ENCODE measurements at places on chromosomes 11 and 22. TPM values are rescaled to one million over a fixed set of nuclear protein-coding genes. Genes with fewer than 3 reads are reported as not detected.

- no peak for DNase-seq
Measured at GRCh38 chr11:117676501-117676900, 120.5 kb downstream of the DSCAML1 start.

CSRP3 gene
- not detected for total RNA-seq

GRCh38 chr11:3367221-3367620 is 11.7 kb downstream of the ZNF195 start:
- no peak for DNase-seq

GRCh38 chr22:29964776-29965175 is 81.8 kb downstream of the MTMR3 start:
- DNase-seq = no peak

DNA sequence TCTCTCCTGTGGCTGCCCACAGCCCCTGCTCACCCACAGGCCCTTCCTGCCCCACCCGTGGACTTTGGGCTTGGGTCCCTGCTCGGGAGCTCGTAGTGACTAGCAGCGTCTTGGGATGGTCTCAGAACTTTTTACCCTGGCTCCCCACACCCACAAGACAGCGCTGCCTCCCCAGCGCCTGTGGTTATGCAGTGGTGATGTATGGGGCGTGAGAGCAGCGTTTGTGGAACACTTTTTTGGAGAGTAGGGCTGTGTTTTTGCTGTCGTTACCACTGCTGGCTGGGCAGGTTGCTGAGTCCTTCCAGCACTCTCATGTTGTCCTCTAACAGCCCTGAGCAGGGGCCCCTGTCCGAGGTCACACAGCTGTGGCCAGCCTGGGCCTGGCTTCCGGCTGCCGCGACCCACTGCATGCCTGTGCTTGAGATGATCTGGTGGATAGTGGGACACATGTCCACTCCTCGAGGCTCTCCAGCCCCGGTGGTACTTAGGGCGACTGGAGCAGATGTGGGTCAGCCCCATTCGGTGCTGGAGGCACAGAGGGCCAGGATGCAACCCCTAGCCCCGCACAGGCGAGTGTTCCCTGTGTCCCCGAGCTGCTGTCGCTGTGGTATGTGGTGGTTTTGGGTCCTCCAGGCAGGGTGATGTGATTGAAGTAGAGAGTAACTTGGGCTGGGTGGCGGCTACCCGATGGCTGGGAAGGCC is 7.1 kb upstream of the GRAMD4 start:
- DNase-seq = peak; percentile 69

NPAS4 gene
- 0.67 TPM for total RNA-seq

GRCh38 chr11:113673550-113674396 is 32.3 kb downstream of the TMPRSS5 start:
- DNase-seq = no peak

SLC5A12 gene
- total RNA-seq = not detected

DNA sequence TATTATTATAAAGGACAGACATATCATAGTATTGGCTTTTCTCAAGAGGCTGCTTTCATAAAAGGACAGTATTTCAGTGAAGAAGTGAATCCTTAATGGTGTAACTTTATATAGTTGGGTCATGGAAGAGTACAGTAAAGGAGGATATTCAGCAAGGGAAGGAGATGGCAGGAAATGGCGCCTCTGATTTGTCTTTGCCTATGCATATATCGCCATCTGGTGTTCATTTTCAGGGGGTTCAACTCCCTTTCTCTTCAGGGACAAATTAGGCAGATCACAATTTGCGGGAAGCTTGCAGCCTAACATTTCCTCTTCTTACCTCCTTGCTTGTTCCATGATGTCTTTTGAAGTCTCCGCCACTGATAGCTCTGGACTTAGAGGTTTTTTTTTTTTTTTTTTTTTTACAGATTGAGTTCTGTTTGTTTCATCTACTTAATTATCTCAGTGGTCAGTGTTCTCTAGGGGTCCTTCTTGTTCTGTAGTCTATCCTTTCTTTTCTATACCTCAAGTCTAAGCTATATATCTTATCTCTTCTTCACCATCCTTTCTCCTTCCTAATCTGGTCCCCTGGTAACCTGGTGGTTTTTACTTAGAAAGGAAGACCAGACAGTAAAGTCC is 21.8 kb upstream of the RRM1 start:
- no peak for DNase-seq

RPS3 gene
- 3,289 TPM for total RNA-seq

GRCh38 chr11:116729501-116730240 is 43.1 kb downstream of the BUD13 start:
- no peak for DNase-seq

MS4A2 gene
- not detected for total RNA-seq

DNA sequence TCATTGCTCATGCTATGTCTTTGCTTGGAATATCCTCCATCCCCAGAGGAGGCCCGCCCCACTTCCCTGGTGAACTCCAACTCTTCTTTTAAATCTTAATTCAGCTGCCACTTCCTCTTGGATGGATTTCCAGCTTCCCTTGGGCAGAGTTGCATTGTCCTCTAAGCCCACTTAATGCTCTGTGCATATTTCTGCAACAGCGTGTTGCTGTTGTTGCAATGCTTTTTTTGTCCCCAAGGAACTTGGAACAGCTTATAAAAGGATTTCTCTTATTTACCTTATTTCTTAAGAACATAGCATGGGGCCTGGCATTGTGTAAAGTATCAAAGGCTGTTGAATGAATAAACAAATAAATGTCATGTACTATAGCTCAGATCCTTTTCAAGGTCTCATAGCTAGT is 507.4 kb downstream of the METTL15 start:
- no peak for DNase-seq

GRCh38 chr11:46391186-46391577 is 394 bp downstream of the CHRM4 start:
- DNase-seq = no peak

C11orf87 gene
- total RNA-seq = not detected

DNA sequence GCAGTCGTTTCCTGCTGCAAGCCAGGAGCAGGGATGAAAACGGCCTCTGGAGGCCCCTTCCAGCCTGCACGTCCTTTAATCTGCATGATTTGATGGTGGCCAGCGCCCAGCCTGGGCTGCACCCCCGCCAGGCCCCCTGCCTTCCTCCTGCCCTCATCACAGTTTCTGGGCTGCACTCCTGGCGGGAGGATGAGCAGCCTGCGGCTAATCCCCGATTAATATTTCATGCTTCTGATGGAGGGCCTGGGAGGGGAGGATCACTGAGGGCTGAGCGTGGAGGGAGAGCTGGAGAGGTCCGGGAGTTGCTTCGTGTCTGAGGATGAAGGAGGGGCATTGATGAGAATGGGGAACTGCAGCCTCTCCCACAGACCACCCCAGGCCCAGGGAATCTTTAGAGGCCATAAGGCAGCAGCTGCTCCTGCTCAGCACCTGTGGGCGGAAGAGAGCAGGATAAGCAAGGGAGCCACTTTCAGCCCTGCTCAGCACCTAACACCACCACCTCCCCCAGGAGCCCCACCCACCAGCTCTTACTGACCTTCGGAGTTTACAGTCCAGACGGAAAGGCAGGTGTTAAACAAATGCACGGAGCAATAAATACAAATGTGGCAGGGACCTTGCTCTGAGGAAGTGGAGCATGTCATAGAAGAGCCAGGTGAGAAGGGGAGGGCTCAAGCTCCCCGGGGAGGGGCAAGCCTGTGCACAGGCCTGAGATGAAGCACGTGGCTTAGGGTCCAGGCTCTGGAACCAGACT is 135.0 kb upstream of the NECTIN1 start:
- no peak for DNase-seq

DNA sequence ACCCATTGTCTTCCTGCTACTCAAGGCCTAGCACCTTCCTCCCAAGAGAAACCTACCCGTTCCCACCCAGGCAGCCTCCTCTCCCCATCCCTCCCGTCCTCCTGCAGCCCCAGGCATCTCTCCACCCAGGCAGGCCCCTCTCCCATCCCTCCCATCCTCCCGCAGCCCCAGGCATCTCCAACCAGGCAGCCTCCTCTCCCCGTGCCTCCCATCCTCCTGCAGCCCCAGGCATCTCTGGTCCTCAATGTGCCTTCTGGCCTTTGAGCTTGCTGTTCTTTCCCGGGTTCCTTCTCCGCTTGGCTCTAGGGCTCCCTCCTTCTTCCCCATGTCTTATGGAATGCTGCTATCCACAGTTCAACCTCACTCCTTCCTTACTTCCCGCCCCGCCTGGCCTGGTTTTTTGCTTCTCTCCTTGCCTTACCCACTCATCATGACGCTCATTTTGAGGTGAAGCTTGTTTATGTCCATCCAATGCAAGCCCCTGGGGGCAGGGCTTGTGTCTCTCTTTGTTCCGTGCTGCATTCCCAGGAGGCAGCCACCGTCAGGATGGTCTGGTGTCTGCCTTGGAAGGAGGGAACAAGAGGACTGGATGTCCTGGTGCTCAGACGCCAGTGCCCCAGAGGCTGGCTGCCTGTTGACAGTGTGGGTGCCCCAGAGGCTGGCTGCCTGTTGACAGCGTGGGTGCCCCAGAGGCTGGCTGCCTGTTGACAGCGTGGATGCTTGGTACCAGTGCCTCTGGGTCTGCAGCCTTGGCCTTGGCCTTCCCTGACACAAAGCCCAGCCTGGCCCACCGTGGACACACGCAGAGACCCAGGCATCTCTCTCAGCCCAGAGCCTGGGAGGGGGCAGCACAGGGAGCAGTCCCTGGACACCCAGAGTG is 815.7 kb downstream of the BRD1 start:
- DNase-seq = peak; percentile 15

TPH1 gene
- total RNA-seq = 0.28 TPM

DNA sequence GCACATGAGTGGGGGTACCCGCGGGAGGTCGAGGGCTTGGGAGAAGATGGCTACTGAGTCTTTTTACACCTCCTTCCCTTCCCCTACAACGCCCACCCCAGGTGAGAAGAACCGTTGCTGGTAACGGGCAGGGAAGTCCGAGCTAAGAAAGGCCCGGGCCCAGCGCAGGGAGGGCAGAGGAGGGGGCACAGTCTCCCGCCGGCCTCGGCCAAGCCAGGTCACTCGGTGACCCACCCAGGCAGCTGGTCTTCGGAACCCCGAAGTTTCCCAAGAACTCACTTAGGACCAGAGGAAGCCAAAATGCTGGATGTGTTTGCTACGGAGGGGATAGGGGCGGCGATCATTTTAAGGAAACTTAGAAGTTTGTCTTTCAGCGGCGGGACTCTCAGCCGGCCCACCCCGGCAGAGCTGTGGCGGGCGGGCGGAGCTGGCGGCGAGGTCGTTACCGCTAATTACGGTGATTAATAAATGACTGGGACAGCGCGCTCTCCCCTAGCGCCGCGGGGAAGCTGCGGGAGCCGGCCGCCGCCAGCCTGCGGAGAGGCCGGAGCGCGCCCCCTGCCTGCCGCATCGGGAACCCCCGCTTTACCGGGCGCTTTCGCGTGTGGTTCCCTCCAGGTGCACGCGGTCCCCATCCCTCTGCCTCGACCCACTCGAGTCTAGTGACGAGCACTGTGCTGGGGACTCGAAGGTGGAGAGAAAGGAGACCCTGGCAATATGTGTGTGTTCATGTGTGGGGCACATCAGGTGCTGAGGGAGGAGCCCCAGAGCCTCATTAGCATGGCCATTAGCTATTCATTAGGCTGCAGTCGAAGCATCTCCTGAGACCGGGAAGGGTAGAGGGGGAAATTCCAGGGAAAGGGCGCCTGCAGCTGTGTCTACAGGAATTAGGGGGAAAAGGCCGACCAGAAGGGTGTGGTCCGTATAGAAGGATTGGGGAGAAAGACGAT is 945 bp downstream of the ROBO3 start:
- DNase-seq = peak; percentile 75

DNA sequence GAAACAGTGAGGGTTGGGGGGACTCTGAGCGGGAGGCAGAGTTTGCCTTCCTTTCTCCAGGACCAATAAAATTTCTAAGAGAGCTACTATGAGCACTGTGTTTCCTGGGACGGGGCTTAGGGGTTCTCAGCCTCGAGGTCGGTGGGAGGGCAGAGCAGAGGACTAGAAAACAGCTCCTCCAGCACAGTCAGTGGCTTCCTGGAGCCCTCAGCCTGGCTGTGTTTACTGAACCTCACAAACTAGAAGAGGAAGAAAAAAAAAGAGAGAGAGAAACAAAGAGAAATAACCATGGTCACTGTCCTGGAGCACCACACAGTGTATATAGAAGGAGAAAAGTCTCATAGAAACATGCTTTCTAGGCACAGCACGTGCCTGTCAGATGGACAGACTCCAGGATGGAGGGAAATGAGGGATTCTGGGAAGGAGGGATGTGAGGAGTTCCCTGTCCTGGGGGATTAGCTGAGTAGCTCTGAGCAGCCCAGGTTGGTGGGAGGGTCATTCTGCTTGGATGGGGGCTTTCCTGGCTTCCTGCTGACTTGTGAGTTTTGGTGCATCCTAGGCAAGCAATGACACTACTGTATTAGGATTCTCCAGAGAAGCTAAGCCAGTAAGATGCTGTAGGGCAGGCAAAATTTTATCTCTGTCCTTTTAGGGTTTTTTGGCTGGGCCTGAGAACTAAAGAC is 3.1 kb downstream of the GSTP1 start:
- DNase-seq = no peak

DNA sequence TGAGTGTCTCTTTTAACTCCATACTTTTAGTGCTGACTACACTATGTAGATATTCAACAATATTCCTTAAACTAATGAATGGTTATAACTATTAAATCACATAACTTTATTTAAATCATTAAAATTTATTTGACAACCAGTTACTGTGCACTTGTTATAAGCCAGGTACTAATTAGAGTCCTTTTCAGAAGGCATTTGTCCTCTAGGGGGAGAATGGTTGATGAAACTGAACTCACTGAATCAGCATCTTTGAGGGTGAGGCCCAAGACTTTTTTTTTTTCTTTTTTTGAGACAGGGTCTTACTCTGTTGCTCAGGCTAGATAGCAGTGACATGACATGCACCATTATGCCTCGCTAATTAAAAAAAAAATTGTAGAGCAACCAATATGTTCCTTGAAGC is 515.6 kb upstream of the CCDC90B start:
- DNase-seq = no peak

DNA sequence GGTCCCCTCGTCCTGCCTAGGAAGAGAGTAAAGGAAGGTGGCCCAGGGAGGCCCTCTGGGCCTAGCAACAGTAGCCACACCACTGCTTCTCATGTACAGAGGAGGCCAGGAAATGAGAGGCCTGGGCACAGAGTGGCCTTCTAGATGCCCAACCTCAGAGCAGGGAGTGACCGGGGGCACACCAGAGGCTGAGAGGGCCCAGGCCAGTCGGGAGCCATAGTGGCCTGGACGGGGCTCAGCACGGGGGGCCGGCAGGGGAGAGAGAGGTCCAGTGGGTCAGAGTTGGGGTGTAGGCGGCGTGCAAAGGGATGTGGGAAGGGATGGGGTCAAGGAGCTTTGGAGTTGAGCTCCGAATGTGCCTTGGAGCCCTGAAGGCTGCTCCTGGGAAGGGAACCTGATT is 25.0 kb upstream of the MYEOV start:
- no peak for DNase-seq

- DNase-seq = no peak
Measured at GRCh38 chr22:40834619-40835018, 15.5 kb upstream of the SLC25A17 start.

Measured in activated naive CD8-positive, alpha-beta T cell treated with anti-CD3 and anti-CD28 coated beads, Interleukin-2, amount 10 ng/mL, durations not matched to agents 7 days and 5 days (primary cell).